ENCODE measurements at places on chromosomes 6 and 20.

GRCh38 chr6:13194852-13195251, 133.5 kb downstream of the TBC1D7 start:
- DNase-seq: no peak

- no peak for DNase-seq
Measured at GRCh38 chr6:107729098-107729497, 95.0 kb downstream of the SCML4 start.

DNA sequence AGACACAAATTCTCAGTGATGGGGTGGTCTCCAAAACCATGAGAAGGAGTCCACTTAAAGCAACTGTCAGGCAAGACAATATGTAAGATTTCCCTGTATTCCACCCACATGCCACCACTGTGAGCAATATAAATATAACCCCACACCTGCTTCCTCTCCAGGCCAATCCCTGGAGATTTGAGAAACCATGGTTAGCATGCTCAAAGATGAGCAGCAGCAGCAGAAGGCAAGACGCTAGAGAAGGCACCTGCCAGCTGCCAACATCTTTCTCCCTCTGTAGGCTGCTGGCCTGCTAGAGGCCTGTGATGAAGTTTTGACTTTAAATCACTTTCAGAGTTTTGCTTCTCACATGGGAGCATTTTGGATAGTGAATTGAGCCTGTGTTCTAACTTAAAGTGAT, 7.9 kb upstream of the SOD2 start:
- no peak for DNase-seq

- DNase-seq: no peak
Measured at GRCh38 chr6:160050022-160050421, 71.6 kb upstream of the SLC22A1 start.

GRCh38 chr6:44558024-44558831, 170.7 kb downstream of the CDC5L start:
- no peak for DNase-seq

- DNase-seq: no peak
Measured at GRCh38 chr6:83592770-83593394, 80.5 kb downstream of the PRSS35 start.

All from stimulated activated CD4-positive, alpha-beta T cell treated with anti-CD3 and anti-CD28 coated beads, Interleukin-12 subunit alpha, Interleukin-12 subunit beta, amount 100 ng/mL, for 24 hours (primary cell).